ENCODE measurements at places on chromosomes 3 and 15.

DNA sequence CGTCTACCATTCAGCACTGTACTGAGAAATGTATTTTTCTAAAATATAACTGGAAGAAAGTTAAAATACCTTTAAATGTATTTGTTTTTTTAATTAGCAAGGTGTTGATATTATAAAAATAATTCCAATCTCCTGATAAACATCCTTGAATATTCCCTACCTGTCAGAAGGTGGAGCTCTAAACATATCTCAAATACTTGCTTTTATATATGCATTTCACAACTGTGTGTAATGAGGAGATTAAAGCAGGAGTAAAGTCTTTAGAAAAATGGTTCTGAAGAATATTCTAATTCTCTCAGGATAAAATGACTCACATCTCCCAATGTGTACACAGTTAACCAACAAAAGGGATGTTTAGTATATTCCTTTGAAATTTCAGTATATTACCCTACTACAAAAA is 422.7 kb downstream of the PLCL2 start:
- no peak for DNase-seq

- DNase-seq = no peak
Measured at GRCh38 chr3:127369356-127369935, 81.6 kb upstream of the PRR20G start.

DNA sequence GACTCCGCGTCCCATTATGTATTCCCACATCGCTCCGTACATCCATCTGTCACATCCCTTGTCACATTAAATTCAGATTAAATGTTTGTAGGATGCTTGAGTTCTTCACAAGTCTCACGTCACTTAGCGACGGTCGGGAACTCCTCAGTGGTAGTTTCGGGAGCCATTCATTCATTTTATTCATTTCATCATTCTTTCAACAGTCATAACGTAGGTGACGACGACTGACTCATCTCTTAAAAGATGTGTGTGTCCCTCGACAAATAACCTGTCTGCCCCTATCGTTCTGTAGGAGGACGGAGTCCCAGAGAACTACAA is 272 bp upstream of the SRPRB start:
- no peak for DNase-seq

- no peak for DNase-seq
Measured at GRCh38 chr15:74730619-74731316, 5.4 kb upstream of the CYP1A1 start.

- DNase-seq = no peak
Measured at GRCh38 chr3:131705558-131706051, 202.8 kb upstream of the MRPL3 start.

GRCh38 chr3:18217507-18218174 is 207.5 kb downstream of the SATB1 start:
- no peak for DNase-seq

GRCh38 chr3:101230618-101231017 is 89.8 kb downstream of the IMPG2 start:
- DNase-seq = no peak

GRCh38 chr15:70504299-70504951 is 258.9 kb downstream of the UACA start:
- no peak for DNase-seq

All from activated CD4-positive, alpha-beta T cell treated with anti-CD3 and anti-CD28 coated beads, Interleukin-2, amount 50 U/mL, for 24 hours (primary cell).